ENCODE measurements at places on chromosomes 12 and 14.

DNA sequence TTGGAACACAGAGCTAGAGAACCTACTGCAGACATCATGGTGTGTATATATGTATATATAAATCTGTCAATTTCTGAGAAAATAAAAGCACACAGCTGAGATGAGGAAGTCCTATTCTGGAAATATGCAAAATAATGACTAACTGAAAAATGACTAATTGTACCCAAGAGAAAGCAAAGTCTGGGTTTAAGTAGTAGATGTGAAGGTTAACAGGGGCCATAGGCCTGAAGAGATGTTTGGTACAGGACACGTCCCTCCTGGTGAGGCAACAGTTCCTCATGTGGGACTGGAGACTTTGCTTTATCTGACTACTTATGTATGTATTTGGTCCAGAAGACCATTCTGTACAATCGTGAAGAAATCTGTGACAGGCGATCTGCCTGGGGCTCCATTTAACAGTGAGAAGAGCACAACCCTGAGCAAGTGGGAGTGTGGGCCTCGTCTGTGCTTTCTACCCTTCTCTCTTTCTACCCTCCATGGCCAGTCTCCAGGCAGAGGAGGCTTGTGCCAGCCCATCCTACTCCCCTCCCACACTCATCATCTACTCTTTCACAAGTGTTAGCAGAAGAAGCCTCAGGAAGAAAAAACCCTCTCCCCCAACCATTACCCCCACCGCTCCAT lies 67.5 kb downstream of the SLC41A2 start:
- DNase-seq, result peak; percentile 31

GRCh38 chr12:102063069-102063468 lies 1.3 kb upstream of the WASHC3 start:
- DNase-seq, result no peak

- no peak for DNase-seq
Measured at GRCh38 chr12:23217667-23218066, 592.7 kb downstream of the ETNK1 start.

DNA sequence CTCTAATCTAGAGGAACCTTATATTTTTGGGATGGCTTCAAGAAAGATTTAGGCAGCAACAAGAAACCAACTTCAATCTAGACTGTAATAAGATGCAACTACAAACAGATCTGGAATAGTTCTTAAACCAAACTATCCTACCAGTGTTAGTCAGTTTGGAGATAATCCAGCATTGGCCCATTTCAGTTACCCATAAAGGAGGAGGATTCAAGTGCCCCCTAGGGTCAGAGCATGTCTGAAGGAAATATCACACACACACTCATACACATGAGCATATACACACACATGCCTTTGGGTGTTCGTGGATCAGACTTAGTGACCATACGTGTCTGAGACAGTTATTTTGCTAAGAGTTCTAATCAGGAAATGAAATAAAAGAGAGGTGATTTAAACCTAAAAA lies 261.2 kb downstream of the ADAMTS20 start:
- no peak for DNase-seq

DNA sequence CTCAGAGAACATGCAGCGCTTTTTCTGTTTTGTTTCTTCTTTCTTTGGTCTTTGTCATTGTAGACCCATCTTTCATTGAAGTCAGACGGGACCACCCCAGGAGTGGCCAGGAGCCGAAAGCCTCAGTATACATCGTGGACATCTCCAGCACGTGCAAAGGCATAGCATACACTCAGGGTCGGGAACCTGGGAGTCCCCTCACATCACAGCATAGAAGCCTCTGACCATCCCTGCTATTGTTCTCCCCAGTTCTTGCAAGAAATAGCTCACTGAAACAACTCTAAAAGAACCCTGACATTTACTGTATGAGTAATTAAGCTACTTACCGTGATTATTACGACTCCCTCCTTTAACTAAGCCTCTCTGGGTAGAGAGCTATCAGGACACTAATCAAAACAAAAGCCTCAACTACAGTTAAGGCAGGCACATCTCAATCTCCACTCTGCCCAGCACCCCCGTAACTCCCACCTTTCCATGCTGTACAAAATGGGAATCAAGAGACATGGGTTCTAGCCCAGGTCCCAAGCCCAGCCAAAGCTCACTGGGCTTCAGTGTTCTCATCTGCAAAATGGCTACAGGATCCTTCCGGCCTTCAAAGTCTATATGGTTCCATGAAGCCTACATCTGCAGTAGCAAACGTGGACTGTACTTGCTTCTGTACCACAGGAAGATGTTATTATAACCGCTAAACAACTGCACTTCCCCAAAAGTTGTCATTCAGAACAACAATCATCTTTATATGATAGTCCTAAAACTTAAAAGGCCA lies 6.7 kb downstream of the CCDC88C start:
- DNase-seq, result no peak

- DNase-seq, result no peak
Measured at GRCh38 chr12:110816248-110816647, 30.5 kb upstream of the CCDC63 start.

- no peak for DNase-seq
Measured at GRCh38 chr12:128914908-128915563, 61.8 kb downstream of the GLT1D1 start.

GRCh38 chr12:28936221-28936620 lies 212.9 kb upstream of the FAR2 start:
- no peak for DNase-seq

DNA sequence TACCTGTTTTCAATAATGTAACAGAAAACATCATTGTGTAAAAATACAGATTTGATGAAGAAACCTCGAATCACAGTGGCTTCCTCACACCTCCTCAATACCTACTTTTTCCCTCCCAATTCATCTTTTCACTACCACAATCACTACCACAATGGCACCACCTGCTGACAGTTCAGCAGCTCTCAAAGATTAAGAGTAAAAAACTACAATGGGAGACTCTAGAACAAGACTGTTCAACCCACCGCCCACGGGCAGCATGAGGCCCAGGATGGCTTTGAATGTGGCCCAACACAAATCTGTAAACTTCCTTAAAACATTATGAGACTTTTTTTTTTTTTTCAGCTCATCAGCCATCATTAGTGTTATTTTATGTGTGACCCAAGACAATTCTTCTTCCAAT lies 15.2 kb downstream of the MED6 start:
- DNase-seq, result peak; percentile 10

GRCh38 chr12:78964521-78964920 lies 99.9 kb downstream of the SYT1 start:
- no peak for DNase-seq

DNA sequence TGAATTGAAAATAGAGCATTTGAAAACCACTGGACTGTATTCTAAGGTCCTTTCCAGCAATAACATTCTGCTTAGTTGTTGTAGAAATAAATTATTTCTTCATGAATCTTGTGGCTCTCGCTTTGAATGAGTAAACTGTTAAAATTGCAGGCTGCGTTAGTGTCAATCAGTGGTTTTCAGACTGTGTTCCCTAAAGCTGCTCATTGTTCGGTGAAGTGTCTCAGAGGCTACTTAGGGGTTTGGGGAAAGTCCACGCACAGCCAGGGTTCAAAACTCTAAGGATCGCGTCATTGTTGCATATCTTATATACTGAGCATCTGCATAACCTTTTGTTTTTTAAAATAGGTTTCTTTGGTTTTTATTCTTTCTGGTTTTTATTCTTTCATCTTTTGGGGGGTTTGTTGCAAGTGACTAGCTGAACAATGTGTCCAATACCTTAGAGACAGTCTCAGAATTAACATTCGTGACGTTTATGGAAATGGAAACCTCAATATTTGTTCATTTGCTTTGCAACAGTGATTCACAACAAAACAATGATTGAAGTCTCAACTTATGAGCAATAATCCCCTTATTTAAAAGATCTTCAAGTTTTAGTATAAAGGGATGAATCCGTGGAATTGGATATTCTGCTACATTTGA lies 108.1 kb downstream of the TTLL5 start:
- DNase-seq, result peak; percentile 24

- DNase-seq, result no peak
Measured at GRCh38 chr12:125151284-125151683, 86.0 kb downstream of the AACS start.

GRCh38 chr14:71231521-71232393 lies 324.5 kb downstream of the PCNX1 start:
- no peak for DNase-seq

DNA sequence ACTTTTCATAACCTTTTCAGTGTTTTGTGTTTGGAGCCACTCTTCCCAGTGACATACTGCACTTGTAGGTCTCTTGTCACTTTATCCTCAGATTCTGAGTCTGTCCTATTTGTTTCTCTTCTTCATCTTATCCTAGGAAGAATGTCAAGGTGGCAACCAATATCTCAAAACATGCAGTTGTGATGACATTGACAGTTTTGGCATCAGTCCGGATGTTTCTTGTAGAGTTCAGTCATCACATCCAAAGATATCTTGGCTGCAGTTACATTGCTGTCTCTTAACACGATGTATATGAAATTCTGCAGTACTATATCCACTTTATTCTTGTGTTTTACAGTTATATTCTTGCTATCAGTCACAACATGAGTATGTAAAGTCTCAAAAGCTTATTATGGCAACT lies 6.4 kb downstream of the ADIPOR2 start:
- DNase-seq, result no peak

- DNase-seq, result no peak
Measured at GRCh38 chr12:61996717-61997116, 263.5 kb upstream of the USP15 start.

DNA sequence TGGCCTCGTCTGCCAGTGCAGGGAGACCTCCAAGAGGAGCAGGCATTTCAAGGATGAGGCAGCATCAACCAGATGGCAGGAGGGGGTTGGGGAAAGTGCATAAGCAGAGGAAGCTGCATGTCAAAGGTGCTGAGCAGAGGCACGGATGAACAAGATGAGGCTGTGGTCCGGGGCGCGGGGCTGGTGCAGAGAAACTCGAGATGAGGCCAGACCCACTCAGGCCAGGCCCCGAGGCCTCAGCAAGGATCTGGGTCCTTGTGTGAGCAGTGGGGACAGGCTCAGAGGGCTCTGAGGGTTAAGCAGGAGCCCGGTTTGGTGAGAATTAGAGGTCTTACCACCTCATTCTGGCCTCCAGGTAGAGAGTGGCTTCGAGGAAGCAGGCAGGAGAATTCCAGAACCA lies 98.8 kb downstream of the DICER1 start:
- DNase-seq, result no peak

DNA sequence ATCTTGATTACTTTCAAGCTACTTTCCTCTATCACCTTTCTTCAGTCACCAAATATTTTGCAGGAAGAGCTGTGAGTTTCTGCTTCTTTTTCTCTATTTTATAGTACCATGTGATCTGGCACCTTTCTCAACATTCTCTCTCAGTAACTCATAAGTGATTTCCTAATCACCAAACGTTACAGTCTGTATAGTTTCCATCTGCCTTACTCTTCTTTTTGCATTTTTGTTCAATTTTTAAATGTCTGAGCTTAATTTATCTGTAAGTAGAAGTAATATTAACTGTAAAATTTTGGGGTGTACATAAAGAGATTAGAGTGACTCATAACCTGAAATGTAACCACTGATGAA lies 422.1 kb upstream of the SYT1 start:
- peak; percentile 71 for DNase-seq

DNA sequence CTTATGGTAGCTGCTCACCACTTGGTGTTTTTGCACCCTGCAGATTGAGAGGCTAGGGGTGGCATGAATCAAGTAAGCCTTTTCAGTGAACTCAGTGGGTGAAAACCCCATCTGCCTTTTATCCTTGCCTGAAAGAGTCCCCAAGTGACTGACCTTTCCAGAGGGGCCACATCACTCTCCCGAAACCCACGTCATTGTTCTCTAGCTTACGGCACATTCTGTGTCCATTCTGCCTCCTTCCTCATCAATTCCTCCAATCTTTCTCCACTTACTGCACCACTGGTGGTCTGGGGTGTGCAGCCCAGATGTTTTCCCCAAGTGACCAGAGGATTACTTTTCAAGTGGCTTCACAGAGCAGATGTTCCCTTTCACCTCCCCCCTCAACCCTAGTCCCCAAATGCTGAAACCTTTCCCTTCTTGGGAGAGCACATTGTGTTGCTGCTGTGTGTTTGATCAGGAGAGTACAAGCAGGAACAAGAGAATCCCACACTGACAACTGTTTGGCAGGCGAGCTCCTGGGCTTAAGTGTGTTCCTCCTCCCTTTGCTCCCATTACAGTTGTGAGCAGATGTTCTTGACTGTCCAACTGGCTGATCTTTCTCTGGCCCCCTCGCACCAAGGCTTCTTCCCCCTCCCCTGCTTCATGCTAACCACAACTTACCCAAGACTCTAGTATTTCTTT lies 138.0 kb upstream of the IGF1 start:
- DNase-seq, result no peak

- peak; percentile 84 for DNase-seq
Measured at GRCh38 chr14:50928002-50928635, 16.2 kb downstream of the PYGL start.

DNA sequence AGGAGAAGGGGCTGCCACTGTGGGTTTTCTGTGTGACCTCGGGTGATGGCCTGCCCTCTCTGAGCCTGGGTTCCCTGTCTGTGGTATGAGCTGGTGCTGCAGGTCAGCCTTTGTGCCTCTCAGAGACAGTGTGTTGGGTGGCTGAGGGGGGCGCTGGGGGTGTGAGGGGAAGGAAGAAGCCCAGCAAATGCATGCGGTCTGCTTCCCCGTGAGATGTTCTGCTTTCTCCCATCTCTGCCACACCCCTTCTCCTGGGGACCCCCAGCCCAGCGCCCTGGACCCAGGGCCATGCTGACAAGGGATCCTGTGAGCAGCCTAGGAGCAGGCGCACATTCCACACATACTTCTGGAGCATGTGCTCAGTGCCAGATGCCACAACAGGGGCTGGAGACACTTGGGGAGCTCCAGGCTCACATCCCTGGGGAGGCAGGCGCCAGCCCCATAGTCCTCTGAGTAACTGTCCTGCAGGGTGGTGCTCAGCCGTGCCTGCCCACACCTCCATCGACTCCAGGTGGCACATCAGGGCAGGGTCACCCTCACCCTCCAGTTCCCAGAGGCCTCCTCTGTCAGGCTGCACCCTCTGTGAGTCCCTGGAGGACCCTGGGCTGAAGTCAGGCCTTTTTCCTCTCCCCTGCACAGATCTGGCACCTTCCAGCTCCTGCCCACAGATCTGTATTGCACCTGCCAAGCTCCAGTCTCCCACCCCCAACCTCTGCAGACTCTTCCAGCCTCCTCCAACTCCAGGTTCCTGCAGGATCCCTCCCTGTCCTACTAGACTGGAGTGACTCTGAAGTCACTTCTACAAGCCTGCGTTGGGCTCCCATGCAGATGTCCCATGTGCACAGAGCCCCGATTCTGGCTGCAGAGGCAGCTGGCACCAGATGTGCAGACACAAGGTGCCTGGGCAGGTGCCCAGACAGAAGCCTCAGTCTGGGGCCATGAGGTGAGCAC lies 205.6 kb downstream of the KIF26A start:
- DNase-seq, result no peak

All from cardiac fibroblast (primary cell).